ENCODE measurements at places on chromosomes 6 and 20. TPM values are rescaled to one million over a fixed set of nuclear protein-coding genes. Genes with fewer than 3 reads are reported as not detected.
A peak's percentile ranks its signal among the peaks of the same experiment; 100 is the strongest.

GRCh38 chr20:34843421-34843820 is 18.0 kb upstream of the NCOA6 start:
- DNase-seq = no peak

DNA sequence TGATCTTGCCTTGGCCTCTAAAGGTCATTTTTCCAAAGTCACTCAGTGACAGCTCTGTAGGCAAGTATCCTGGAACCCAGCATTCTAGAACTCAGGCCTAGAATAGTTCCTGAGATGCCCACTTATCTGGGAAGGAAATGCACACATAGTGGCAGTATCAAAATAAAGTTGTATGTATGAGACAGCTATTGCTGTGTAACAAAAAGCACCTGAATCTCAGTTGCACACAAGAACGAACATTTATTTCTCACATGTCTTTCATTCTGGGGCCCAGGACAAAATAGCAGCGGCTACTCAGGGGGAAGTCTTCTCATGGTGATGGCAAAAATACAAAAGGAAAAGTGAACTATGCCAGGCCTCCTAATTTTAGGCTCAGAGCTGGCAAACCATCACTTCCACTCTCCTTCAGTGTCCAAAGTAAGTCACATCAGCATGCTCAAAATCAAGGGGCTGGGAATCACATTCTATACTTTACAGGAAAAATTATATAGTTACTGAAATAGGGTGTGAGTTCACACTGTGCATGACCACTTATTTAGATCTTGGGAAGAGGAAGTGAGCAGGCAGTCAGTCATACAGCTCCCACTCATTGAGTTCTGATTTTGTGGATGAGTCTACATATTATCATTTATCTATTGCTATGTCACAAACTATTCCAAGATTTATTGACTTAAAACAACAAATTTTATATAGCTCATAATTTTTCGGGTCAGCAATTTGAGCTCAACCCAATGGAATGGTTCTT is 133.7 kb upstream of the RIN2 start:
- DNase-seq = no peak

GRCh38 chr6:9657994-9658393 is 756.9 kb downstream of the TFAP2A start:
- no peak for DNase-seq

DNA sequence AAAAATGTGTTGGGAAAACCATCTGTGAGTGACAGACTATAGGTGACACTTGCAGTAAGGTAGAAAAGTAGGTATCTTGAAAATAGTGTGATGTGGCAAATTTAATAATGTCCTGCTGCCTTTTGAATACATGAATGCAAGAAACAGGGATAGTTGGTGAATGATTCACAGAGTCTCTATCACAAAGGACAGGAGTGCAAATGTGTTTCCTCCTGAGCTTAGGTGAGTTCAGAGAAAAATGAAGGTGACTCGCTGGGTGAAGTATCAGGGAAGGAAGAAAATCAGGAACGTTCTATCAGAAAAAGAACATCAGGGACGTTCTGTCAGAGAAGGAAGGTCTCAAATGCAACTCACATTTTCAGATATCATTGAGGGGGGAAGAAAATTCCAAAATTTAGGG is 557.8 kb upstream of the SLC35B3 start:
- no peak for DNase-seq

TRIM15 gene
- total RNA-seq = 1.6 TPM

ABT1 gene
- total RNA-seq = 22.7 TPM

GRCh38 chr6:37822851-37823682 is 3.5 kb downstream of the ZFAND3 start:
- peak; percentile 69 for DNase-seq

PTGIS gene
- 1.8 TPM for total RNA-seq

LTB gene
- 164 TPM for total RNA-seq

GRCh38 chr6:89360415-89360999 is 8.0 kb upstream of the UBE2J1 start:
- DNase-seq = no peak

HCRTR2 gene
- total RNA-seq = not detected

CALHM4 gene
- total RNA-seq = not detected

DNA sequence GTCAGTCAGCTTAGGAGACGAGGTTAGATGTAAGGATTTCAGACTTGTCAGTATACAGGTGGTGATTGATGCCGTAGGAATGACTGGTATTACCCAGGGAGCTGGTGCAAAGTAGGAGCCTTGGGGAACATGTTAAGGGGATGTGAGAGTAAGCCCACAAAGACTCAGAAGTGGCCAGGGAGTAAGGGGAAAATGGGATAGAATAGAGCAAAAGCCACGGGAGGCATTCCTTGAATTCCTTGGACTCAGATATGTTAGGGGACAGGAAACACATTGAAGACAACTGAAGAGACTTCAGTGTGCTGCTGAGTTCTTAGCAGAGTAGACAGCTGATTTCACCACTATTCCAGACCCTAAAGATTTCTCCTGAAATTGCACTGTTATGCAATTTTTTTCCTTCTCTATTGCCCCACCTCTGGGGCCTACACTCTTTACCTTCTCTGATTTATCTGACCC is 1.2 kb upstream of the ACAT2 start:
- no peak for DNase-seq

- no peak for DNase-seq
Observed at GRCh38 chr6:15088904-15089568, 156.8 kb upstream of the JARID2 start.

PRKN gene
- total RNA-seq = 0.82 TPM

C6orf15 gene
- total RNA-seq = not detected

CEBPB gene
- 56.5 TPM for total RNA-seq
